Neuronal stem cell (in vitro differentiated cells): ENCODE measurements at places on chromosomes 6 and 20.

GRCh38 chr6:153170511-153170910, 39.4 kb upstream of the RGS17 start:
- DNase-seq = no peak

- DNase-seq = no peak
Measured at GRCh38 chr6:72916298-72916697, 294.4 kb downstream of the KCNQ5 start.

DNA sequence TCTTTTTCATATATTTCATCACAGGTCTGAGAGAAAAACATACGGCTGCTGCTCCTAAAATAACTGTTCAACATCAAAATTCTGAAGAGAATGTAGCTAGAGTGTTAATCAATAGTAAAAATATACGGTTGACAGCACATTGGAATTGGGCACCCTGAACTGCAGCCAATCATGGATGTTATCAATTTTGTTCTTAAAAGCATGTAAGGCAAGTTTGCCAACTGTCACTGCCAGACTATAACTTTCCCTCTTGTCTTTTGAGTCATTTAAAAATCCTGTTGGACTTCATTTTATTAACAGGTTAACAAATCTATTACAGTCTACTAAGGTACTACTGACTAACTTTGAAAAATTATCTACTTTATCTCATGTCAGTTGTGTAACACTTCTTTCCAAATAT, 592.8 kb downstream of the HACE1 start:
- DNase-seq = no peak

DNA sequence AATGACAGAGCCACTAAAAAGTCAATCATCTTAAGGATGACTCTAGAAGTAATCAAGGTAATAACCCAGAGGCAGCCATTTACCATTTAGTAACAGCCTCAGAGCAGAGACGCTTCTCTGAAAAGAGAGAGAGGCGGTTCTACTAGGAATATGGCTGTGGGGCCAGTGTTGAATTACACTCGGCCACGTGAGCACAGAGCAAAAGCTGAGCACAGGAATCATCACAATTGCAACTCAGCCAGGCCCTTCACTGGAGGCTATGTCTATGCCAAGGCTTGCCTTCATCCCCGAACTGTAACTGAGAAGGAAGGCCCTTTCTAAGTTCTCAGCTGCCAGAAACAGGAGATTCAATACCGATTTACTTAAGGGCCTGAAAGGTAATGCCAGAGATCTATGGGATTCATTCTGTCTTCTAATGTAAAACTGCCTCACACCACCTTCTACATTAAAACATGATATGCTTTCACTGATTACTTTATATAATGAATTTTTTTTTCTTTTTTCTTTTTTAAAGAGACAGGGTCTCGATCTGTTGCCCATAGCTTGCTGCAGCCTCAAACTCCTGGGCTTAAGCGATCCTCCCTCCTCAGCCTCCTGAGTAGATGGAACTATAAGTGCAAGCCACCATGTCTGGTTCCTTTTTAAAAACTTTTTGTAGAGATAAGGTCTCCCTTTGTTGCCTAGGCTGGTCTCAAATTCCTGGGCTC, 67.6 kb downstream of the NUDT3 start:
- no peak for DNase-seq
